ENCODE measurements at places on chromosomes 3 and 15.

DNA sequence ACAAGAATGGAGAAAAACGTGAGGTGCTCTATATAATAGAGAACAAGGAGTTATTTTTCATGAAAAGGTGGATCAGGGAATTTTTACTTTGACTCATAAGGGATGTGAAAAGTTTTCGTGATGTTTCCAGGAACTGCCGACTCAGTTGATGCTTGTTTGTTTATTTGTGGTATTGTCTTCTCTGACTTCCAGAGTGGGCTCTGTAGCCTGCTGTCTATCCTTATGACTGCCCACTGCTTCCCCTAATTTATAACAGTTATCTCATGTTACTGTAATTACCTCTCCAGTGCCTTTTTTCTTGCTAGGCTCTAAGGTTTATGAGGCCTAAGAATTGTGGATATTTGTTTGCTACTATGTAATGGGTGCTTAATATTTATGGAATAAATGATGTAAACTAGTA, 12.3 kb downstream of the ARL13B start:
- no peak for DNase-seq

- no peak for DNase-seq
Measured at GRCh38 chr3:152252755-152253154, 16.0 kb upstream of the MBNL1 start.

DNA sequence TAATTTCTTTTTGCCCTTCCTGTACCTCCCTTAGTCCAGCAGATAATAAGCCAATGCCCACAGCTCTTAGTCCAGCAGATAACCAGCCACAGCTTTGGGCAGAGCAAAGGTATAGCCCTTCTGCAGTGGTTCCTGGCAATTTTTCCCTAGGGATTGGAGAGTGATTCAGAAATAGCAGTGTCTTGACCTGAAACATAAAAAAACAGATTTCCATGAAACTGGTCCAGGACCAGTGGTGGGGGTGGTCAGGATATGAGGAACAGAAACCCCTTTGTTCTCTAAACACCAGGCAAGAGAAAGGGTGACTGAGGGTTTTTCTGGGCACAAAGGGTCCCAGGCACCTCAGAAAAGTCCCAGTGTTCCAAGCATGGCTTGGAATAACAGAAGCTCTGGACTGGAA, 103.4 kb downstream of the ARRDC4 start:
- DNase-seq: no peak

DNA sequence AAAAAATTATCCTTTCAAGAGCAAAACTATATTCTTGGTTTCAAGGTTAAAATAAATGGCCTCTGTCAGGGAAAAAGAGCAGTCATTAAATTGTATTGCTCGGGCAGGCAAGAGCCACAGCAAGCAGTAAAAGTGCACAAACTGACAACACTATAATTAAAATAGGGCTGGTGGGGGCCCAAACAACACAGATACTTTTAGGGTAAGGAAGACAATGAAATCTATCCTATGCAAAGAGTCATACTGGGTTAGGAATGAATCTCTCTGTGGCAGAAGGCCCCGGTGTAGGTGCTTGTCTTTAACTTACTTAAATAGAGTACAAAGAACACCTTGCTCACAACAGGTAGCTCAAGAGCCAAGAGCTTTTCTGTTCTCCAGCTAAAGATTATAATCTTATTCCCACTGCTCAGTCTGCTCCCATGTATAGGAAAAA, 94.7 kb downstream of the DLG1 start:
- DNase-seq: no peak

DNA sequence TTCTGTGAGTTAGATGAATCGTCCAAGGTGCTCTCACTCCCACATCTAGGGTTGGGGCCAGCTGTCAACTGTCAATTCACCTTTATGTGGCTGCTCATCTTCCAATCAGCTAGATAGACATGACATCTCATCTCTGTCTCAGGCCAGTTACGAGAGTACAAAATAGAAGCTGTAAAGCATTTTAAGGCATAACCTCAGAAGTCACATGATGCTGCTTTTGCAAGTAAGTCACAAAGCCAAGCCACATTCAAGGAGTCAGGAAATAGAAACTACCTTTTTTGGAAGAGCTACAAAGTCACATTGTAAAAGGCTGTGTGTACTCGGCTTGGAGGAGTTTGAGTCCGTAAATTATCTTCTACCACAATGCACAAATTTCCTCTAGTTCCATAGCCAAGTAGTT, 5.1 kb upstream of the CCR1 start:
- DNase-seq: no peak

DNA sequence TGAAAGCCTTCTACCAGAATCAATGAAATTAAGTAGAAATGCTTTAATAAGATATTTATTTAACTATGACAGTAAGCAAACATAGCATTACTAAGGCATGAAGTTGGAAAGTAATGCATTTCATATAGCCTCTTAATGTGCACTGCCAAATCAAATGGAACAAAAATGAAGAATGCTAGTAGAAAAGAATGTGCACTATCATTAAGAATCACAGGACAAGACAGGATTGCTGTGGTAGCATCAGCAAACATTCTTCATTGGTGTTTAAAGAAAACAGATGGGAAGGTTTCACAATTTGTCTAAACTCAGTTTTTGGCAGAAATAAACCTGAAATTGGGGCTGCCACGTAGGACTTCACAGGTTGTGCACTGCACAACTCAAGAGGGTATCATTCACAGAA, 168.9 kb downstream of the CNTN3 start:
- no peak for DNase-seq

DNA sequence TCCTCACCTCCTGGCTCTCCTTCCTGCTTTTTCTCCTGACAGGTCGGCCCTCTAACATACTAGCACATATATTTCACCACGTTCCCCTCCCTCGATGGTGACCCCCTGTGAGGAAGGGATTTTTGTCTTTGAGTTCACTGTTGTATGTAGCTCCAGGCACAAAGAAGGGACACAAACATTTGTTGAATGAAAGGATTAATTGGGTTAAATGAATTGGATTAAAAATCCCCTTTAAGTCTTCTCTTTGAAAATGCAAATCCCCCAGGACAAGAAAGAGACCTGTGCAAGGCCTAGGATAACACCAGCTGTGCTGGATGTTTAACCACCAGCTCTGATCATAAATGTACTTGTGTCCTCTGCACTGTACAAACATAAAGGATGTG, 3.3 kb downstream of the CALML4 start:
- DNase-seq: no peak

DNA sequence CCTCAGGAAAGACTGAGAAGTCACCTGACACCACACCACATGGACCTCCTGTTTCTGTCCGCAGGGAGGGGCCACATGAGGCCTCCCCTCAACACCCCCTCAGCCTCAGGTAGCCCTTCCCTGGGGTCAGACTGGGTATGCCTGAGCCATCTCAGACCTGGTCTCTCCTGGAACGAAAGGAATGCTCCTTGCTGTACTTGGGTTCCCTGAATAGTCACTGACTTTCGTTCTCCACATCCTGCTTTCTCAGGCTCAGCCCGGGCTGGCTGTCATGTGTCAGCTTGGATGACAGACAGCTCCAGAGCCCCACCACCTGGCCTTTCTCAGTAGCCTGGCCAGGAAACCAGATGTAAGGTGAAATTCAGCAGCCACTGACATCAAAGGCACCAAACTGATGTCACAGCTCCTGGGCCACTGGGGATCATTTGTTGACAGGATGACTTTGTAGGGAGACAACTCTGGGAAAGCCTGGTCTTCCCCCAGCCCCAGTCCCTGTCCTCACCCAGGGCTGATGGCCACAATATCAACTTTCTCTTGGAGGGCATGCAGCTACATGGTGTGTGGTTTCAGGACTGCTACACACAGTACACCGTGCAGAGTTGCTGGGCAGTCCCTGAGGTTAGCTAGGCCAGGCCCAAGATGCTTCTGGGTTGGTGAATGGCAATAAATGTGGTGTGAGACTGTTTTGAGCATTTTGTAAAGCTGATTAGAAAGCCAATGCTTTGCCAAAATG, 141.4 kb upstream of the MRPS22 start:
- DNase-seq: no peak

GRCh38 chr3:187610981-187611511, 59.1 kb downstream of the SST start:
- DNase-seq: no peak

GRCh38 chr3:77372018-77372417, 332.1 kb downstream of the ROBO2 start:
- DNase-seq: no peak

- no peak for DNase-seq
Measured at GRCh38 chr15:34355241-34355640, 11.8 kb downstream of the LPCAT4 start.

GRCh38 chr15:48781017-48781416, 29.9 kb downstream of the CEP152 start:
- no peak for DNase-seq

DNA sequence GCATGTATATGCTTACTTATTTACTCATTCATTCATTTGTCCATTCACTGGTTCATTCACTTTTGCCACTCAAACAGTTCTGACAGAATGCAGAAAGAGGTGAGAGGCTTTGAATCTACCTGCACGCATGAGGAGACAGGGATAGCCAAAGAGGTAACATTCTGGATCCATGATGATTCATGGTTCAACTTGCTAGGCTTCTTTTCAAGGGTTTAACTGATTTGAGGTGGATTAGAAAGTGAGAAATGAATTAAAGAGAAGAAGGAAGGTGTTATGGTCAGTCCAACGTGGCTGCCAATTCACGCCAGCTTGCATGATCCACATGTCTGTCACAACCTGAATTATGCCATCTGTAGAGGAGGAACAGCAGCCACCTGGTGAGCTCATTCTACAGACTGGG, 260.6 kb downstream of the ARRDC4 start:
- no peak for DNase-seq

GRCh38 chr3:141485641-141486495, 959 bp upstream of the RASA2 start:
- DNase-seq: peak; percentile 67

- no peak for DNase-seq
Measured at GRCh38 chr3:128702391-128702790, 23.6 kb upstream of the RAB7A start.

DNA sequence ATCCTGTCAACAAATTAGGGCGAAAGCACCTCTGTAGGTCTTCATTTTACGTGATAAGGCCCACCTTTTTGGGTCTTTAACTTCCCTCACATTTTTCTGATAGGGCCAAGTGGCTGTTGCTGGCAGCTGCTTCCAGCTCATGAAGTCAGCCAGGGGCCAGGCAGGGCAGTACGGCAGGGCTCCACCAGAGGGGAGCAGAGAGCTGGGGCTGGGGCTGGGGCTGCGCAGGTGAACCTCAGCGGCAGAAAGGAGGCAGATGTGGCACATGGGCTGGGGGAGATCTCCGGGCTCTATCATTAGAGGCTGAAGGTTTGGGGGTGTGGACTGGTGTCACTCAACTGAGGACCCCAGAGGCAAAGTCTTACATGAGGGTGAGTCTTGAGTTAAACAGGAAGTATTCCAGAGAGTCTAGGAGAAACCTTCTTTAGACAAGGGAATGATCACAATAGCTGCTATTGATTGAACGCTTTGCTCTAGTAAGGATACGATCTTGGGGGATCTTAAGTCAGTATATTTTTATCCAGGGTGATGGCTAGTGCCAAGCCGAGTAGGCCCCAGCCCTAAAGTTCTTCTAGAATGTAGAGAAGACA, 62.8 kb upstream of the MEX3B start:
- peak; percentile 51 for DNase-seq

DNA sequence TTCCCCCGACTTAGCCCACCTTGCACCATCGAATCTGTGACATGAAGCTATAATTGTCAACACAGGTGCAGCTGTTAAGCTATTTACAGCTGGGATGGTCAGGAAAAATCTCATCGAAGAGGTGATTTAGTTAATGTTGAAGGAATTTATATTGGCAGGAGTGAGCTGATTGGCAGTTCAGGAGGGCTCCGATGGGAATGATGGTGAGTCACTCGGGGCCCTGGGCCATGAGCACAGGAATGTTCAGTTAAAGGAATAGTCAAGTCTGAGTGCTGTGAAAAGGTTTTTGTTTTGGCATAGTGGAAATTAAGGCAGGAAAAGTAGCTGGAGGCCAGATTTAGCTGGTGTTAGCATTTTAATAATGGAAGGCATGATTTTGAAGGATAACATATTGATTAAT, 95.7 kb downstream of the OXSM start:
- no peak for DNase-seq

GRCh38 chr15:70051948-70052633, 45.6 kb downstream of the TLE3 start:
- DNase-seq: no peak

- peak; percentile 44 for DNase-seq
Measured at GRCh38 chr3:143895805-143896204, 47.5 kb upstream of the SLC9A9 start.

- no peak for DNase-seq
Measured at GRCh38 chr3:173863551-173863950, 466.0 kb downstream of the NLGN1 start.

DNA sequence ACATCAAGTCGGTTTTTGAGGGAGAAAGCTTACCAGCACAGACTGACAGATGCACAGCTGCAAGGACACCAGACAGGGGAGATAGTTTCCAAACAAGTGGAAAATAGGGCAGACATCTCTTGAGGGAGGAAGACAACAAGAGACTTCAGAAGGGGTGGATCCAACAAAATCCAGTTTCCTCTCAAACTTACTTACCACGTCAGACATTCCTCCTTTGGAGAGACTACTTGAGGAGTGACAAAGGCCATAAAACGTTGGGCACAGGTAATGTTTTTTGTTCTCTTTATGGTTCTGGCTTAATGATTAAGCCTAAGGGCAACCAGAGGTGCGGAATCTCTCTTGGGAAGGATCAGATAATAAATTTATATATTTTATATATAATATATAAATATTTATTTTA, 76.1 kb downstream of the CD200 start:
- DNase-seq: no peak

DNA sequence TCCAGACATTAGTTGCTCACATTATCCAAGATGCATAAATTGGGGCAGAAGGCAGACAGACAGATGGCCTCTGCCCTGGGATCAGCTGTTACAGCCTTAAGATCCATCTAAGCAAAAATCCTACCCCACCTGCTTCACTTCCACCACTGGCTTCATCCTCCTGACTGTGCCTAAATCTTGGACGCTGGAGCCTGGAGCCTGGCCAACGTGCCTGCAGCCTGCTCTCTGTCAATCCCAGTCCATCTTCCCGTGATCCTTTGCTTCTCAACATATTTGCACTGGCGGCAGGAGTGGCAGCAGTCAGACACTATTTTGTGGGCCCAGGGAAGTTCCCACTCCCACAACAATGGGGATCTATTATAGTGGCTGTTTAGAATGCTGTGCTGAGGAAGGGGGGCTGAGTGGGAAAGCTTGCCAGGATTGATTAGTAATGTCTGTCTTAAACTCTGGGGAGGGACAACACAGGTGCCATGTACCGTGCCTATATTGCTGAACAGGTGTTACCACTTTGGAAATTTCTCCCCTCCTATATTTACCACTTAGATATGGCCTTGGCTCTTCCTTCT, 121.2 kb downstream of the MEGF11 start:
- no peak for DNase-seq

GRCh38 chr3:24199775-24200247, 254.7 kb downstream of the NR1D2 start:
- peak; percentile 10 for DNase-seq

DNA sequence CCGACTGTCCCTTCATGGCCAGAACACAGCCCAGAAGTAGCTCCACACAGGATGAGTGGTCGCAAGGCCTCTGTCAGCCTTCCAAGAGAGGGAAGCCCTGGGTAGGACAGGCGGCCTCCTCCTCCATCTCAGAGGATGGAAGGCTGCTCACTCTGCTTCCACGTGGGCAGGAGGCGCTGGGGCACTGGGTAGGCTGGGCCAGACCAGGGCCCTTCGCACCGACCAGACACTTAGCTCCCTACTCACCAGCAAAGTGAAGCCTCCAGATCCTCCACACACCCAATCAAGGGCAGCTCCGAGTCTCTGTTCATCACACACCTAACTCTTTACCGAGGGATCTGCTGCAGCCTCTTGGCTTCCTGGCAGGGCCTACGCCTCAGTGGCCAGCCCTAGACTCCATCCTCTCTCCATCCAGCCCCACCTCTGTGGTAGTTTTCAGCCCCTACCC, 24.3 kb upstream of the PLXNA1 start:
- DNase-seq: no peak

- DNase-seq: peak; percentile 41
Measured at GRCh38 chr15:63872759-63873510, 39.2 kb upstream of the HERC1 start.
